ENCODE measurements at places on chromosomes 2 and 18. TPM values are rescaled to one million over a fixed set of nuclear protein-coding genes. Genes with fewer than 3 reads are reported as not detected.

The MBP gene
- 60.2 TPM for total RNA-seq

The HOXD3 gene
- not detected for total RNA-seq

The HOXD12 gene
- total RNA-seq, result not detected

The SNTG2 gene
- total RNA-seq, result 0.14 TPM

The SATB2 gene
- 0.07 TPM for total RNA-seq

The GBX2 gene
- total RNA-seq, result not detected

The CCDC85A gene
- not detected for total RNA-seq

The FEV gene
- total RNA-seq, result not detected

The REG3A gene
- not detected for total RNA-seq

The CTAGE1 gene
- total RNA-seq, result not detected

The SULT1C4 gene
- total RNA-seq, result not detected

The SERPINB10 gene
- not detected for total RNA-seq

The PDCD1 gene
- total RNA-seq, result 83.3 TPM

The FBXO15 gene
- total RNA-seq, result 1.2 TPM

The SMYD1 gene
- not detected for total RNA-seq

The DSG4 gene
- total RNA-seq, result not detected

The CCDC88A gene
- 9.8 TPM for total RNA-seq

The HOXD11 gene
- not detected for total RNA-seq

The CHRND gene
- total RNA-seq, result not detected

The BAZ2B gene
- 3.8 TPM for total RNA-seq

Measured in activated CD4-positive, alpha-beta T cell treated with anti-CD3 and anti-CD28 coated beads, Interleukin-2, amount 10 ng/mL, durations not matched to agents 24 days and 14 days (primary cell).